ENCODE measurements at places on chromosomes 16 and 17.

GRCh38 chr17:42180922-42181850 is at the start of gene KCNH4:
KCNH4 (minus strand) TSS chr17:42181142; CDS start chr17:42180945, 197 bp downstream.
- peak; percentile 83 for DNase-seq

DNA sequence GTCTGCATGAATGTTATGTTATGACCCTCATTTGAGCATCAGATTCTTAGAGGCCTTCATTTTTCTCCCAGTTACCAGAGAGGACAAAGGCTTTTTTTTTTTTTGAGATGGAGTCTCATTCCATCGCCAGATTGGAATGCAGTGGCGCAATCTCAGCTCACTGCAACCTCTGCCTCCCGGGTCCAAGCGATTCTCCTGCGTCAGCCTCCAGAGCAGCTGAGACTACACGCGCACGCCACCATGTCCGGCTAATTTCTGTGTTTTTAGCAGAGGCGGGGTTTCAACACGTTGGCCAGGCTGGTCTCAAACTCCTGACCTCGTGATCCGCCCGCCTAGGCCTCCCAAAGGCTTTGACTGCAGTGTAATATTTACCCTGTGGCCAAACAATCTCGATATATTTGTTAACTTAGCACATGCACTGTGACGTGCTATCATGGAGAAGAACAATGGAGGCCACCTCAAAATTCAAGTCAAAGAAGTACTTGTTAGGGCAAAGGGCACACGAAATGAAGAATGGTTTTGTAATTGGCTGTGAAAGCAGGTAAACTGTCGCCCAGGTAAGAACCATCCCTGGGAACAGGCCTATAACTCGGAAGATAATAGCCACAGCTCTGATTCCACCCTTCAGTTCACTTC is 303.4 kb downstream of the SLC39A11 start:
- DNase-seq: no peak

GRCh38 chr16:89922884-89923639 is at the start of gene TUBB3:
TUBB3 (plus strand) TSS chr16:89923342; CDS start chr16:89923402, 60 bp downstream.
- peak; percentile 90 for DNase-seq

DNA sequence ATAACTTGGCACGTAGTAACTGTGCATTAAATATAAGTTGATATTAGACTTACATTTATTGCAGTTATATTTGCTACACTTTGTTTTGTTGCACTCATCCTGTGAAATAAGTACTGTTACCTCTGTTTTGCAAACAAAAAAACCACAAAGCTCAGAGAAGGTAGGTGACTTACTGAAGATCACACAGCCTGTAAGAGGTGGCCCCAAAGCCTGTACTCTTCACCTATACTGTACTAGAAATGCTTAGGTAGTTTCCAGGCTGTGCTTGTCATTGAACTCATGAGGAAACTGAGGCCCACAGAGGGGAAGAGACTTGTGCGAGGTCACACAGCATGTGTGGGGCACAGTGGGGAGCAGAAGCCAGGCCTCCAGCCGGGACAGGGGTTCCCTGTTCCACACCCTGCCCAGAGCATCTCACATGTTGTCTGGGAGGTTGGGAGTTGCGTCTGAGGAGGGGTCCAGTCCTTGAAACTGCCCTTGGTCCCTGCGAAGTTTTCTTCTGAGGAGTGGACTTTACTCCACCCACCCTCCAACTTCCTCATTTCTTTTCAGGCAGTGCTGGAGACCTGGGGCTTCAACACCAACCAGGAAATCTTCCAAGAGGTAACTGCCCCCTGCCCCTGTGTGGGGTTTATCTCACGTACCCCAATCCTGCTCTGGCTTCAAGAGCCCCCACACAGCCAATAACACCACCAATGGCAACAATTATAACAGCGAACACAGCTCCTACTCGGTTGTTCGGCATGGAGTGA is 13.0 kb downstream of the CETP start:
- no peak for DNase-seq

DNA sequence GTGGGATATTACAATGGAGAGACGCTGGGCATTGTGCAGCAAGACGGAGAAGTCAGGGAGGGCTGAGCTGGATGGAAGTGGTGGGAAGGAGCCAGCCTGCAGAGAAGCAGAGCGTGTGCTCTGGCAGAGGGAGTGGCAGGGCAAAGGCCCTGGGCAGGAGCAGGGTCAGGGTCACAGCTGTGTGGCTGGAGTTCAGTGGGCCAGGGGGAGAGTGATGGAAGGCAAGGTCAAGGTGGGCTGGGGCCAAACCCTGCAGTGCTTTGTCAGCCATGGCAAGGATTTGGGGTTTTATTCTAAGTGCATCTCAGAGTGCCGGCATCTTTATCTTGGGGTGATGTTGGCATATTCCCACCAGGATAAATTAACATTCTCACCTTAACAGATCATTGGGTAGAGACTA is 31.9 kb upstream of the C16orf78 start:
- DNase-seq: no peak

DNA sequence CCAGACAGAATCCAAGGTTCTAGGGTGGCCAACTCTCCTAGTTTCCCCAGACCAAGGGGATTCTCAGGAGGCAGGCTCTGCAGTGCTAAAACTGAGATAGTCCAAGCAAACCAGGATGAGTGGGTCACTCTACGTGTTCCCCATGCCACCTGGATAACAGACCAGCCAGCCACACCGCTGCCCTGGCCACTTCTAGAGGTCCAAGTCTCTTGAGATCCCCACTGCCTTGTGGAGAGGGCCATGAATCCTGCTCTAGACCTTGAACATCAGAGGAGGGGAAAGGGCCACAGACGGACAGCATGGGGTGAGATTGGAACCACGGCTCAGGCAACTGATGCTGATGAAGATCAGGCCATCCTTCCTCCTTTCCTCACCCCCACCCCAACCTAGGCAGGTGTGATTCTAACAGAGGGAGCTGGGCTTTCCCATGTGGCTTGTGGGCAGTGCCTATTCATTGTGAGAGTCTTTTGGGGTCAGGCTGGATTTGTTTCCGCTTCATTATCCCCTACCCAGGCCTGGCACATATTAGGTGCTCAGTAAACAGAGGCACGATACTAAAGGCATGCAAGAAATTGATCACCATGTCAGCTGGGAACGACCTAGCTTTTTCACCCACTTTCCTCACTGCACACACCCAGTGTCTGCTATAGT is 16.8 kb upstream of the TVP23A start:
- DNase-seq: no peak

DNA sequence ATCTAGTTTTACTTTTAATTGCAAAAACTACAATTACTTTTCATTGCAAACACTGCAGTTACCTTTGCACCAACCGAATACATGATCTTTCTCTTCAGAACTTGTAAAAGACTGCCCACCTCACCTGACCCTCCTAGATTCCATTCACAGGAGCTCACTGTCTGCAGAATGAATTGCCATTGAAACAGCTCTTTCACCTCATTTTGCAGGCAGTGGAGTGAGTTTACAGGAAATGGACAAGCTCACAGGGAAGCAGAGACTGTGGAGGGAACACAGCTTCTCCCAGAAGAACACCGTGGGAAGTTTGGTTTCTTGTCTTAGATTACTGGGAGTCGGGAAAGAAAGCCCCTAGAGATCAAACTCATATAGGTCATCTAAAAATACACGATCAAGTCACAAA is 439.7 kb upstream of the RBFOX1 start:
- no peak for DNase-seq

DNA sequence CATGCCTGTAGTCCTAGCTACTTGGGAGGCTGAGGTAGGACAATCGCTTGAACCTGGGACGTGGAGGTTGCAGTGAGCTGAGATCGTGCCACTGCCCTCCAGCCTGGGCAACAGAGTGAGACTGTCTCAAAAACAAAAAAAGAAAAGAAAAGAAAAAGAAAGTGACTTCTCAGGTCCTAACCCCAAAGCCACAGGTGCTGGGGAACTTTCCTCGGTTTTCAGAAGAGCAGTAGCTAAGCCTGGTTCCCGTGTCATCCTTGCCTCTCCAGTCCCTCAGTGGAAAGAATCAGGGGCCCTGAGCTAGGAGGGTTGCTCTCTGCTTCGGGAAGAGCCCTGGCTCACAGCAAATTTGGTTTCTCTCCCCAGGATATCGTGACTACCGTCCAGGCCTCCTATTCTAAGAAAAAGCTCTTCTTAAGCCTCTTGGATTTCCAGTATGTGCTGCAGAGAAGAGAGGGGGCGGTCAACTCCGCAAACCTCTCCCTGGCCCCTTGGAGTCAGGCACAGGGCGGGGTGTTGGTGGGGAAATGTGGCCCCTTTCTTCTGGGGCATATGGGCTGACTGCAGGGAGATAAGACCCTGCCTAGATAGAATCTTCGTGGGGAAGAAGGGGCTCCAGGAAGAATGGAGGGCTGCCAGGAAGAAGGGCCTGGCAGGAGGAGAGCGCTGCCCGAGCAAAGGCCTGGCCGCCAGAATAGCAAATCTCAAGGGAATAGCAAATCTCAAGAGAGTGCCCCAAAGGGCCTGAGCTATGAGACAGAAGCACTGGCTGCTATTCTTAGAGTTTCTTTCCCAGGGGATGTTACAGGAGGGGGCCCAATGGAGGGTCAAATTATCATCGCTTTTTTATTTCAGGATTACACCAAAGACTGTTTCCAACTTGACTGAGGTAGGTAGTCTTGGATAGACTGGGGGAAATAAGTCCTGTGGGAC is 8.3 kb upstream of the NLRC5 start:
- peak; percentile 63 for DNase-seq

DNA sequence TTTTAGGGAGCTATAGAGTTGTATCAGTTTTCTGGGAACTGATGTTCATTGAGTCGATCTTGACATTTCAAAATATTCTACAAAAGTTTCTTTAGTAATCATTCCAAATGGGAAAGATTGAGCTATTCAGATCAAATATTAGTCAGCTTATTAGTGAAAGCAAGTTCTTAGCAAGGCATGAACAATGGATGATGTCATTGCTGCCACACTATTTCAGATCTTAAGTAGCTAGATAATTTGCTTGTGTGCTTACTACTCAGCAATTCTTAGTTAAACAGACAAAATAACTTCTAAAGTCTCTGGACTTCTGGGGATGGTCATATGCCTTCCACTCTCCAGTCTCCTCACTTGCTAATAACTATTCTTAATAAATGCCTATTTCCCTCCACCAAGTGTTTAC is 69.0 kb upstream of the CDH8 start:
- no peak for DNase-seq

DNA sequence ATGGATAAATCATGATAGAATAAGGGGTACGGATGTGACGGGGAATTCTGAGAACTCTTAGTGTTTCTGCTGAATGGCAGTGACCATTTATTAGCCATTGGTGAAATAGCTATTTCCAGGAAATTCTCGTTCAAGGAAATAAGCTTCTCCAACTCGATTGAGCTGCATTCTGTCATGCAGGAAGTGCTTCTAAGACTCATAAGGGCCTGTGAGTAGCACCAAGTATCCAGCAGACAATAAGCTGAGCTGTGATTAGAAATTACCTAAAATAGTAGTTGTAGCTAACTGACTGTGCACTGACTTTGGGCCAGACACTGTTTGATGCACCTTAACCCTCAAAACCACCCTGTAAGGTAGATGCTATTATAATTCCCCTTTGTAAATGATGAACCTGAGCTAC is 107.8 kb upstream of the IRX5 start:
- no peak for DNase-seq

DNA sequence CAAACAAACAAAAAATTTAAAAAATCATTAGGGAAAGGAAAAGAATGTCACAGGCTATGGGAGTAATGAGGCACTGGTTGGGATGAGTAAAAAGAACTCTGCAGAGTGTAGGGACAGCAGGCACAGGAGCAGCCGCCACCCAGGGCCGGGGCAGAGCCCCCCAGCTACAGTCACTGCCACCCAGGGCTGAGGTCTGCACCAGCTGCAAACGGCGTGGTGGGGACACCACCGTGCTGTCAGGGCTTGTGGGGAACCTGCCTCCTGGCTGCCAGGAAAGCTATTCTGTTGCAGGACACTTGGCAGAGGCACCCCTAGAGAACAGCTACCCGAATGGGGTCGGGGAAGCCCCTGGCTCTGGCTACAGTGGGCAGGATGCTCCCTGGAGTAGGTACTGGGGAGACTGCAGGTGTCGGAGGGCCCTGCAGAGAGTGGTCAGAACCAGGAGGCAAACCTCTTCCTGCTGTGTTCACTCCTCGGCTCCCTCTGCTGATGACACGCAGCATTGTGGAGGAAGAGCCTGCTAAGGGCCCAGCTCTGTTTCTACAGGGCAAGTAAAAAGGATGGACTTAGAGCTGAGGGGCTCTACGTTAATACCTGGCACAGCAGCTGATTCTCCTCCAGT is 32.3 kb upstream of the CAPN15 start:
- peak; percentile 24 for DNase-seq

DNA sequence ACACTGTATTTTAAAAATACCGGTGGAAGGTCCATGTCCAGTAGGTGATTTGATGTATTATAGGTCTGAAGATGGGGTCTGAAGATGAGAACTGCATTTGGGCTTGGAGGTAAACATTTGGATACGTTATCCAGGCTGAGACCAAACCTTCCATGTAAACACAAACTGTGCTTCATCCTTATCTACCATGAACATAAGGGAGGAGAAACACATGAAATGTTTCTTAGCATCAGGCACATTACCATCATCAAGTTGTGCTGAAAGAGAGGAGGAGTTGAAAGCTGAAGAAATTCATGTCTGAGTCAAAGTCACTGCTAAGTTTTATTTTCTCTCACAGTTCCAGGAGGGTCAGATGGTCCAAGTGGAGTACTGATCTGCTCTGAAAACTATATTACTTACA is 11.4 kb downstream of the SF3B3 start:
- no peak for DNase-seq

GRCh38 chr17:77542551-77543490 is 402.1 kb downstream of the SEC14L1 start:
- DNase-seq: peak; percentile 83

- DNase-seq: no peak
Observed at GRCh38 chr17:35094902-35095301, 24.8 kb downstream of the RAD51D start.

DNA sequence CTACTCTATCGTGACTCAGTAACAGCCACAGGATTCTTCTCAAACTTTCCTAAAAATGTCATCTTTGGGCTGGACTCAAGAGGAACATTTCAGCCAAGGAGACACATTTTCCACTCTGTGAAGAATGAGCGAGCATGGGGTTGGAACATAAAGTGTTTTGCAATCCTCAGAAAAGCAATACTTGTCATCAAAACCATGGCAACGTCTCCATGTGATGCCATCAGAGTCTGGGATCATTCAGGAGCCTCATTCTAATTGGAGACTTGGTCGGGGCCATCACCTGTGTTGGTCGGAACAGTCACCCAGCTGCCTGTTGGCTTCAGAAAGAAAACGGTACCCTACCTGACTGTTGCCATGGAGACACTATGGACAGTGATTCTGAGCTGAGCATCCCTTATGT is 25.5 kb downstream of the MYOCD start:
- DNase-seq: no peak

DNA sequence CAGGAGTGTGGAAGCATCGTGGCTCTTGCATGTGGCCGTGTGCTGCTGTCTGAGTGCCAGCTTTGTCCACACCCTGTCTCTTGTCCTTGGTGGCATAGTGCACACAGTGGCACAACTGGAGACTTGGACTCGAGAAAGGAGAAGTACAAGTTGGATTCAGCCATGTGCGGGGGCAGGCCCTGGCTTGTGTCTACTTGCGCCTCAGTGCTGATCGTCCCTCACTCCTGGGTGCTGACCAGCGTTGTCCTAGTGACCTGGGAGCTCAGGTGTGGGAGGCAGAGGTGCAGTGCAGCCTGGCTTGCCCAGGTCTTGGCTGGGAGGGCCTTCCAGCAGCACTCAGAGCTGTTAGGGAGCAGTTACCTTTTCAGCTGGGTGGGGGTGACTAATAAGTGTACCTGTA is 20.6 kb downstream of the MPRIP start:
- no peak for DNase-seq

Data from OCI-LY7 (cell line).